NCI-H1930 (cell line): ENCODE measurements at places on chromosomes 12 and 14.
A peak's percentile ranks its signal among the peaks of the same experiment; 100 is the strongest.

- DNase-seq: no peak
These were observed 2.5 kb downstream of the P2RX2 start for GRCh38 chr12:132620899-132621656.

DNA sequence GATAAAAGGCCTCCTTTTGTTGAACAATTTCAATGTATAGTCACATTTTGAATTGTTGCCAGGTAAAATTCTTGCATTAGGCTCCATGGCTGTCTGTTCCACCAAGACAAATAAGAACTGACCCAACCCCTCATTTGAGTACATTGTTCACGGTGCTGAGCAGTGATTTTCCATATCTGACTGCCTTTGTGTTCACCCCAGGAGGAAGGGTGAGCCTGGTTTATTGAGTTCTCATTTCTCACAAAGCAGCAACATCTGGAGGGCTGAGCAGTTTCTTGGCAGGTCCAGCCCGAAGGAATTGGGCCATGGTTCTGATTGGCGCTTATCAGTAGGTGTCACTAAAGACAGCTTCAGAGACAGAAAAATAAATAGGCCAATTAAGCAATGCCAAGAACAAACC is 149.1 kb downstream of the BMP4 start:
- DNase-seq: no peak

- no peak for DNase-seq
These were observed at the start of gene GSG1 for GRCh38 chr12:13103391-13104033. GSG1 (minus strand) TSS chr12:13103667; CDS start chr12:13103512, 155 bp downstream.

DNA sequence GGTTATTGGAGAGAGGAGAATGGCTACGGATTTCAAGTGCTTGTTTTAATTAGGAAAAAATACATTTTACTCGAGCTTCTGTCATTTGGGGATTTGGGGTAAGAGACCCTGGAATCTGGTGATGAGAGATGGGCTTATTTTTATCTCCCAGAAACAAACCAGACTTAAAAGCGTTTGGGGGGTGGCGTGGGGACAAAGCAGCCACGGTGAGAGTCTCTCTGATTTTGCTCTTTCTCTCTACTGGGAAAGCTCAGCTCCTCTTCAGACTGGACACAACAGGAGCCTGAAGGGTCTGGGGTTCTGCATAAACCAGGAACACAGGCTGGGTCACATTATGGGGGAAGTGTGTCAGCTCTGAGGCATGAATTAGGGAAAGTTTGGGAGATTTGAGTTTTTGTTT is 3.8 kb downstream of the VSX2 start:
- DNase-seq: no peak

- DNase-seq: no peak
These were observed 22.7 kb upstream of the SRGAP1 start for GRCh38 chr12:63821781-63822251.

DNA sequence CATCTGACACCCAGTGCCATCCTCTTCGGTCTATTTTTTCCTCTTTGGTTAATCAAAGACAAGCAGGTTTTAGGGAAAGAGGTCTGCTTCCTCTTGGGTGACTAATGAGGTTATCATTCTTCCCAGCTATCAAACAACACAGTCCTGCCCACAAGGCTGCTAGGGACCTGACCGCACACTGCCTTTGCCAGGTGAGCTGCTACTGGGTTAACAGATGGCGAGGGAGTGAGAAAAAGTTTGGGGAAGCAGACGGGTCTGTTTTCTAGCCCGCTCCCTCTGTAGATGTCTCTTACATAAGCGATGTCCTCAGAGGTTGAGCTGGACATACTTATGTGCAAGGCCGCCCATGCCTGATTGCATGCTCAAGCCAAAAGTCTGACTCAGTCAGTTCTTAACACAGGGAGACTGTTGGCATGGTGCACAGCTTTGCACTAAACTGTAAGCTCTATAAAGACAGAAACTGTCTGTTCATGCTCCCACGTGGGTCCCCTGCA is 94.1 kb downstream of the SLC15A4 start:
- DNase-seq: no peak

DNA sequence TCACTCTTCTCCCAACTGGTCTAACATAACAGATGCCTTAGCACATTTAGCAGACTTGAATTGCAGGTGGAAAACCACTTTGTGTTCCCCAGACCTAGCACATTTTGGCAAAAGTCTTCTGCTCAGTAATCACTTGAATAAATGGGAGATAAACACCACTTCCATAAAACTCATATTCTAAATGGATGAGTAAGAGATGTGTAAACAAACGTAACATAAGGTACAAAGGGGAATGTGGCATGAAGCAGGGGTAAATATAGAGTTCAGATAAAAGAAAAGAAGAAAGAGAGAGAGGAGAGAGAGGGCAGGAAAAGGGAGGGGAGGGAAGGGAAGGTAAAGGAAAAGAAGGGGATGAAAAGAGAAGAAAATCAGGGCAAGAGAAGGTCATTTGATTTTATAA is 17.0 kb upstream of the KERA start:
- DNase-seq: no peak

GRCh38 chr12:80778005-80778541 is 61.4 kb downstream of the MYF5 start:
- peak; percentile 67 for DNase-seq

- DNase-seq: no peak
These were observed 147.1 kb downstream of the MYRFL start for GRCh38 chr12:69972136-69972535.

DNA sequence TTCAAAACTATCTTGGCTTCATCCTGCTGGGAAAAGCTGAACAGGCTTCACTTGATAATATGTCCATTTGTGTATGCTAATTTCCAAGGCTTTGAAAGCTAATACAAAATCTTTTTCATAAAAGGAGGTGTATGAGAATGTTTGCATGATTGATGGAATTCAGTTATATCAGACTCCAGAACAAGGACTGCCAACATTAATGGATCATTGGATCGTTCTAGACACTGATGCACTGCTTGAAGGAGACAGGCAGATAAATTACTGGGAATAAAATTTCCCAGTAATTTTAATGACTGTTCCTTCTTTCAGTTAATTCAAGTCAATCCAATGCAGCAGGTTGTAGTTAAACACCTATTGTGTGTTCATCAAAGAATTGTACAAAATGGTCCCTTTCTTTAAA is 466 bp downstream of the GPRC5D start:
- DNase-seq: no peak

DNA sequence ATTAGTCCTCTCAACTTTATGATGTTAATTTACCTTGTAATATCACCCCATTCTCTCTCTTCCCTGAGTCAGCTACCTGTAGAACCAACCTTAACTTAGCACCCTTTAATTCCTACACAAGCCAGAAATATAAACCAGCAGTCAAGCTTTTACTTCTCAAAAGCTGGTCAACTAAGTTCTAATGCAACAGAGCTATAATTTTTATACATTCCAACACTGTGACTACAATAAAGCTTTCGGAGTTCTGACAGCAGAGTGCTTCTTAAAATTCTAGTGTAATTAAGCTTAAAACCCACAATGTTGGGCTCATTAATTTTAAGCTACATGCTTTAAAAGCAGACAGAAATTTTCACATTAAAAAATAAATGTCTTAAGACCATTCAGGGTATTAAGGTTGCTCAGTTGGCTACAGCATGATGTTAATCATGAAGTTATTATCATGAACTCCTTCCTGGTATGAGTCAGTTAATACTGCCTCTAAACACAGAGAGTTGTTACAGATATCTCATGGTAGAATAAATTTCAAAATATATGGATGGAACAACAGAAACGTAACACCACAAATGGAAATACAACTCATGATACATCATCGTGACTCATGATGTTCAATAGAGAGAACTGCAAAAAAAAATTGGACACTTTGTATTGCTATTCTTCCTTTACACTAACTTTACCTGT is 126.7 kb downstream of the EPS8 start:
- DNase-seq: no peak

GRCh38 chr14:44446965-44447364 is 60.1 kb downstream of the FSCB start:
- DNase-seq: no peak

DNA sequence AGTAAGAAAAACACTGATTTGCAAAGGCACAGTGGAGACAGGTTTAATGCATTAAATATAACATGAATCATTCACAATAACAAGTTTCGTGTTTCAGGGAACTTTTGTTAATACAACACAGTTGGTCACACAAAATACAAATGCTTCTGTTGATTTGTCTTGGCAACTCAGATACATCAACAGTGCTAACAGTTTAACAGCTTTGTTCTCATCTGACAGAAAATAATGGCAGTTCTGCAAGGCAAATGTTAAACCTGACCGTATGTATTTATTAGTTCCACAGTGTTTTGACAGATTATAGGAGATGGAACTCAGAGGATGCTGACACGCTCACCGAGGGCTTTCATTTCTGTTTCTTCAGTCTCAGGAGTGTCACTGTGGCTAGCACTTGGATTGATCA is 350.7 kb downstream of the PRKD1 start:
- no peak for DNase-seq

- peak; percentile 73 for DNase-seq
These were observed at the start of gene PPM1H for GRCh38 chr12:62934799-62935674. PPM1H (minus strand) TSS chr12:62935150; CDS start chr12:62934736, 414 bp downstream.

DNA sequence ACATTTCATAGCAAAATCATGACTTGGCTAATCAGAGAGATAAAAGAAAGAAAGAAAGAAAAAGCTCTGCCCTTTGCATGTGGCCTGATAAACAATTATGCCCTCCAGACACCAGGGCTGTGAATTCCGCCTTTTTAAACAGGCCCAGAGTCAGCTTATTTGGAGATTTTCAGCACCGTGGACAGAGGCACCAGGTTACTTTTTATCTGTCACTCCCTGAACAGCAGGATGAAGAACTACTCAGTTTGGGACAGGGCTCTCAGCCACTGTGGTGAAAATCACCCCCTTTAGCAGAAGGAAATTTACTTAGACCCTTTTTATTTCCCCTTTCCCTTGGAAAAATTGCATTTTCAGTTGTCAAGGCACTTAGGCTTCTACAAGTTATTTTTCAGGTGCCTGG is 359.9 kb downstream of the NRXN3 start:
- no peak for DNase-seq

DNA sequence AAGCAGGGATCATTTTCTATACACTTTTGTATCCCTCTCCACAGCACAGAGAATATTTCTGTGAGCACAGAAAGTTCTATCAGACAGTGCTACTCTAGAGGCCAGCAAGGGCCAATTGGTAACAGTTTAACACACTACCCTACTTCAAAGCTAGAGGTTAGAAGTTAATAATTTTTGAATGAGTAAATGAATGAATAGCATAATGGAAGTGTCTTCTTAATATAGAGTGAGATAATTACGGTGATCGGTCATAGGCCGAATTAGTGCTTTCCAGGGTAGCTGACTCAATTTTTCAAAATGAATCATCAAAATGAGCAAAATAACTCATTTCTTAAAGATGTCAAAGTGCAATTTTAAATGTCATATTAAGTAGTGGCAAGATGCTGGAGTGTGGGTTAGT is 67.0 kb upstream of the CCDC198 start:
- DNase-seq: no peak

GRCh38 chr12:104499668-104500332 is 43.1 kb downstream of the CHST11 start:
- DNase-seq: no peak

GRCh38 chr14:56799343-56799645 is 11.0 kb downstream of the OTX2 start:
- DNase-seq: no peak

GRCh38 chr14:87079416-87079815 is 913.6 kb downstream of the GALC start:
- no peak for DNase-seq

GRCh38 chr14:36271939-36272907 is 48.2 kb downstream of the MBIP start:
- DNase-seq: no peak

DNA sequence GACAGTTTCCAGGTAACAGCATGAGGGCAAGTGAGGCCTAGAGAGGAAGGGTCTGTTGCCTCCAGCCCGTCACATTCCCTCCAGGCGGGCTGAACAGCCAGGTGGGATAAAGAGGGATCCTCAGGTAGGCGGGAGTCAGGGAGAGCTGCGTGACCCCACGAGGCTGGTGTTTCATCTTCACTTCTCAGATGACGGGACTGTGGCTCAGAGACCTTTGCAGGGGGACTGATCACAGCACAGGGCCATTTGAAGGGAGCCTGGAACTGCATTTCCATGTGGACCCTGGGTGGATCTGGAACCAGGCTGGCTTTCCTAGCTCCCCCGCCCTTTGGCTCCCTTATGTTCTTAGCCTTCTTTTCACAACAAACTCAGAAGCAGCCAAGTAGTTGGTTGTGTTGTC is 37.4 kb downstream of the SH2B3 start:
- no peak for DNase-seq

DNA sequence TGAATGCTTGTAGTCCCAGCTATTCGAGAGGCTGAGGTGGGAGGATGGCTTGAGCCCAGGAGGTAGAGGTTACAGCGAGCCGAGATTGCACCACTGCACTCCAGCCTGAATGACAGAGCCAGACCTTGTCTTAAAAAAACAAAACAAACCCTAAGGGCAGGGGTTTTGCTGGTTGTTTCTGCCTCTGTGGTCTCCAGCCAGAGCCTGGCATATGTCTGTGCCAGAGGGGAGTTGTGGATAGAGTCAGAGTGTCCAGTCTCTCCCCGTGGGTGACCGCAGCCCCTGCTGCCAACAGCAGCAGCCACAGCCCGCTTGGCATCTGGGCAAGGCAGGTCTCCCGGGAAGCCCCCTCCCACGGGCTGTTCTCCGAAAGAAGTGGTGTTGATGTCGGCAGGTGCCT is 37.6 kb downstream of the MVK start:
- no peak for DNase-seq

GRCh38 chr14:57871459-57872080 is 5.7 kb upstream of the SLC35F4 start:
- peak; percentile 32 for DNase-seq

DNA sequence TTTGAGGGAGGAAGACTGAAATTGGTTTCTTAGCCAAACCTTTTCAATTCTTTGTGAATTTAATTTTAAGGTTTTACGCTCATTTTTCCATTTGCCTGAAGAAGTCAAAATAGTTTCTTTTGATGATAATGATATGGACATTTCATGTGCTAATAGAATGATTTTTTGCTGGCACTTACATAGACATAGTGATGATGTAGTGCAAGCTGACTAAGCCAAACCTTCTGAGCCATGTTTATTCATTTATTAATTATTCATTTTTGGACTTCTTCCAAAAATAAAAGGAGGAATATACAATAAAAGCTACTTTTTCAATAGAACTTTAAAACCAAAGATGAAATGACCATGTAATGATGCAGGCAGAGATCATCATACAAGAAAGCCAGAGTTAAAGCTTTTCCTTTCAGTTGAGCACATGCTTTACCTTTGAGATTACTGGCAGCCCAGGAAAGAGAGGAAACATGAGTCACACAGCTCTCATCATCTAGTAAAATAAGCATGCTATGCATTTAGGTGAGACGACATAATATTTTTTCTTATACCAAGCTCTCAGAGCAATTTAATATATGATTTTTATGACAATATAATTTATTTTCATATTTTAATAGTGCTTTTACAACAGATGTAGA is 24.8 kb downstream of the KCNA1 start:
- DNase-seq: no peak

DNA sequence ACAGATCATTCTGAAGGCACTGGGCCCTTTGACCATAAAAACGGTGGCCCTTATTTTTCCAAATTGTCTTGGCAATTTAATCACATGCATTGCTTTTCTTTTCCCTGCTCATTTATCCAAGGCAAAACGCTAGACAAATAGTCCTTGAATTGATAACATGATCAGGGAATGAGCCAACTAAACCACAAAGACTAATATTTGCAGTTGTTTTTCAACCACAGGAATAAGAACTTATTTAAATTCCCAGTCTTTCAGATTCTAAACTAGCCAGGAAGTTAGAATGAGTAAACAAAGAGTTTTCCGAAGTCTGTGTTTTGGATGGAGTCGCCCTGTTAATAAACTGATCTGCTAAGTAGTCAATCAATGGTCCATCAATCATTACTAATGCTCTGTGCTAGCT is 14.9 kb downstream of the TBX5 start:
- DNase-seq: no peak
